ENCODE measurements at places on chromosomes 5 and 9.

GRCh38 chr5:142831009-142831383, 60.8 kb downstream of the ARHGAP26 start:
- no peak for DNase-seq

GRCh38 chr5:123474228-123474627, 37.7 kb upstream of the CSNK1G3 start:
- DNase-seq = no peak

GRCh38 chr5:74919487-74919886, 53.3 kb upstream of the FAM169A start:
- peak; percentile 74 for DNase-seq

DNA sequence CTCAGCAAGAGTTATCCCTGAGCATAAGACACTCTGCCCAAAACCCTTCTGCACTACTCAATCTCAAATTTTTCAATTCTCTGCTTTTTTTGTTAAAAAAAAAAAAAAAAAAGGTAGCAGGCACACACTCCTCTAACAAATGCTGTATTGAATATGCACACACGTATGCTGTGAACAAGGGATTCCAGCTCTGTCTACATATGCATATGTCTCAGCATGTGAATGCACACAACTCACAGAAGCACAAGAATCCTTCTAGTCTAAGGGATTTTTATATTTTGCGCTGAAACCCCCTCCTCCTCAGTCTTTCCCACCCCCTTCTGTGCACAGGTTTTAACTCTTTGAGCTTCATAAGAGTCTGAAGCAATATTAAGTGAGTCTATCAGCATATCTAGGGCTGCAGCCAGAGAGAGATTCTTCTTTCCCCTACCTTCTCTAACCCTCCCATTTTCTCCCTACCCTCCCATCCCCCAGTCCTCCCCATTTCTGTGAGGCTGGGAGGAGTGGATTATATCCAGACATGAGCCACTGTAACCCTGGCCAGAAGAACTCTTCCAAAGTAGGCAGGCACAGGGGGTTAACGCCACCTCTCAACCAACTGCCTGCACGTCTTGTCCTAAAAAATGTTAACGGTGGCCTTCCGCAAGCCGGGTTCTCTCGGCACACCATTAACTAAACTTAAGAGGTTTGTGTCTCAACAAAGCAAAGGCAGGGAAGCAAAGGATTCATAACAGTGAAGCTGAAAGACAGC, 1.0 kb downstream of the GABRB2 start:
- DNase-seq = no peak

- no peak for DNase-seq
Observed at GRCh38 chr9:88166660-88167059, 28.4 kb upstream of the SPATA31C2 start.

DNA sequence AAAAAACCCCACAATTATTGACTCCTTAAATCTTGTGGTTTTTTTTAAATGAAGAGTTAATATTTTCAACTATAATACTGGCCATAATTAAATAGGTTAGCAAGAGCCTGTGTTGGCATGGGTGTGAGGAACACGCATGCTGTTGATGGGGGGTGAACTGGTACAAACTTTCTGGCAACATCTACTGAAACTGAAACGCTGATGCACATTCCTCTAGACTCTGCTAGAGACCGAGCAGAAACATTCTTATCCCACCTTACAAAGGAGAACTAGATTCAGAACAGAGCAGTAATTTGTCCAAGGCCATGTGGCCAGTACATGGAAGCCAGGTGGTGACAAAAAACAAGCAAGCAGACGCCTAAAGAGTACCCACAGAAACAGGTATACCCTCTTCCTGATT, 2.4 kb downstream of the BICD2 start:
- DNase-seq = no peak

DNA sequence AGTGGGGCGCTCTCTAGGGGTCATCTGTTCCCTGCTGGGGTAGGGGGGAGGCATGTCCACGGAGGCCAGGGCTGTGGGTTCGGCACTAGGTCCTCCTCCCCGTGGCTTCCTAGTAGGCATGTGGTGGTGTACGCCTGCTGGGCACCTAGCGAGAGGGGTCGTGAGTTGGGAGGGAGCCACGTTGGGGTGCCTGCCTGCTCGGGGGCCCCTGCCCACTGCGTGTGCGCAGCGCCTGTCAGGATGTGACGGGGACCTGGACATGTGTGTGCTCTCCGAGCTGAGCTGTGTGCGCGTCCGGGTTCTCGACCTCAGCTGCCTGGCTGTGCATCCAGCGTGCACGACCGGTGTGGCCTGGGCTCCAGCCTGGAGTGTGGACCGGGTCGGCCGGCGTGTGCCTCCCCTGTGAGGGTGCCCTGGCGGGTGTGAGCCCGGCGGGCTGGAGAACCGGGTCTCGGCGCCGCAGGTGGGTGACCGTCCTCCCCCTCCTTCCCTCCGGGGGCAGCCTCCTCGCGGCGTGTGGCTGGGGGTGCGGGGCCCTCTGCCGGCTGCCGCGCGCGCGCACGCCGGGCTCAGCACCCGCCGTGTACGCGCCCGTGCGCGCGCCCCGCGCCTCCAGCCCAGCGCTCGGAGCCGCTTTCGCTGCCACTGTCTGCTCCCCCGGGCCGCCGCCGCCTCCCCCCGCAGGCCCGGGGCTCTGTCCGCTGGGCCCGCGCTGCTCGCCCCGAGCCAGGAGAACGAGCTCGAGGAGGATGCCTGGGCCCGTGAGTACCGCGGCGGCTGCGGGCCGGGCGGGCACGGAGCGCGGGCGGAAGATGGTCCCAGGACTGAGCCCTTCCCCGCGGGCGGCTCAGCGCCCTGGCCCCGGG, at the start of gene PRR7:
Gene PRR7, plus strand, starts transcription at position 615 of the 866 bp plus-strand sequence. CDS start 8,254 bp downstream, outside the sequence.
- DNase-seq = peak; percentile 66

- no peak for DNase-seq
Observed at GRCh38 chr5:153490118-153491037, at the start of gene GRIA1. GRIA1 (plus strand) TSS chr5:153490670.

DNA sequence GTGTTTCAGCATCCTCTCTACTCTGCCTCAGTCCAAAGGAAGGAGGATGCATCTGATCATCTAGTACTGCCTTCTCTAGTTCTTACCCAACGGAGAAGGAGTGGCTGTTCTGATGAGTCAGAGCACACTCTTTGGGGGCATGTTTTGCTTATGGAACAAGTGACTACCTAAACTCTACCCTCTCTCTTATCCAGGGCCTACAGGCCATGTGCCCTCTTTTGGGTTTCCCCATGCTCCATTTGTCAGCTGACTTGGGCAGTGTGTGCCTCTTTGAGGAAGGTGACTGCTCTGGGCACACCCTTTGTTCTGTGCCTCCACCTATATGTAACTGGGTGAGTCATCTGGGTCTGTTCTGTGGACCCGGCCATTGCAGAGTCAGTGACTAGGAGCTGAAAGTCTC, 89.6 kb upstream of the BNC2 start:
- DNase-seq = no peak

DNA sequence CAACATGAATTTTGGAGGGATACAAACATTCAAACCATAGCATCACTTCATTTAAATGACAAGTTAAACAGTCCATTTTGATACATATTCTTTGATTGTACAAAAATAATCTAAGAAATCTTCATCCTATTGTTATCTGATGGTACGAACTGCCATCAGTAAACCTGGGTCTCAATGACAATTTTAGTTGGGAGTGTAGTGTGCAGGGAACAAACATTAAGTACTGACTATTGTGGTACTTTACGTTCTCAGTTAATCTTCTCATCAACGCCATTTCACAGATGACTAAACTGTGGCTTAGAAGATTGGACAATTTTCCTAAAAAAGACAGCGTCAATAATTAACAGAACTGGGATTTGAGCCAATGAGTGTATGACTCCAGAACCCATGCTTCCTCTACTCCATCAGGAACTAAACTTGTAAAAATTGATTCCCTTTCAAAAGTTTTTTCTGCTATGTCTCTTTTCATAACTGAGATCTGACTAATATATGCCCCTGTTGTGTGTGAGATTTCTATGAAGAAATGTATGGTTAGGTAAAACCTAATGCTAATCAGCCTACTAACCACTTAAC, 21.1 kb downstream of the TNPO1 start:
- DNase-seq = no peak

DNA sequence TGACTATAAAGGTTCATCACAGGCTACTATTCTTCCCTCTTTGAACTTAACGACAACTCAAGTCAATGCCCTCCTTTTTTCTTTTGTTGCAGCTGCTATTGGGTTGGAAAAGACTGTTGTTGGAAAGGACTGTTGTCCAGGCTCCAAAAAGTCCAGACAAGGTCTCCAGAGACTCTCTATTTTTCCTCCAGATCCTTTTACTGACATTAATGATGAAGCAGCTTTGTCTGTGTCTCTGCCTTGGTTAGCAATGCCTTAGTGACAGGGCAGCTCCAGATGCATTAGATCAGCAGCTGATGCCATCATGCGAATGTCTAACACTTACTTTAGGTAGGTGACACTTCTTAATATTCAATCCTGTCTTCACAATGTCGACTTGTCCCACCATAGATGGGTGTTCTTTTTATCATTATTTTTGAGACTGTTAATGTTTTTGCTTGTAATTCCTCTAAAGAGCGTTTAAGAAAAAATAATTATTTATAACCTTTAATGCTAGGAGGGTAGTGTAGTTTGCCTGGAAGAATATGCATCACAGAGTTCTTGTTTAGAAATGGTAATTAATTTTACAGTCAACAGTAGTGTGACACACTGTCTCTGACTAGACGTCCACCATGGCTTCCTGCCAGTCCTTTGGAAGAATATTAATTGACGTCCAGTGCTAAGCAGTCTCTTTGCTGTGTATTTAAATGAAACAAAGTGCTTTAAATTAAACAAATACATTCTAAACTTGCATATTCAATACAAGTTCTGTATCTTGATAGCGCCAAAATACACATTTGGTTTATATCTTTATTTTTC, 492.2 kb downstream of the NR2F1-AS1 start:
- no peak for DNase-seq

DNA sequence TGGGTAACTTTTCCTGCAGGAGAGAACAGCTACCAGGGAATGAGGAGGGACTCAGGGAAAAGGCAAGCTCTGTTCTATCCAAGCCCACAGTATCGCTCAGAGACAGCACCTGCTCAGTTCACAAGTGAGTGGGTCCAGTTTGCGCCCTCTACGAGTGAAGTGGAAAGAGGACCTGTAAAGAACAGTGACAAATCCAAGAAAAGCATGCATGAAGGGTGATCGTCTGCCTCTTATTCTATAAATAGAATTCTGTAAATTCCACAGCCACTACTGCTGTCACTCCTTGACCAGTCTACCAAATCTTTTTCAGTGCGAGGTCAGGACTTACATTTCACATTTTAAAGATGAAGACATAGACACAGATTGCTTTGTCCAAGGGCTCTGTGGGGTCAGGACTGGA, 117.5 kb downstream of the ENTREP1 start:
- no peak for DNase-seq

DNA sequence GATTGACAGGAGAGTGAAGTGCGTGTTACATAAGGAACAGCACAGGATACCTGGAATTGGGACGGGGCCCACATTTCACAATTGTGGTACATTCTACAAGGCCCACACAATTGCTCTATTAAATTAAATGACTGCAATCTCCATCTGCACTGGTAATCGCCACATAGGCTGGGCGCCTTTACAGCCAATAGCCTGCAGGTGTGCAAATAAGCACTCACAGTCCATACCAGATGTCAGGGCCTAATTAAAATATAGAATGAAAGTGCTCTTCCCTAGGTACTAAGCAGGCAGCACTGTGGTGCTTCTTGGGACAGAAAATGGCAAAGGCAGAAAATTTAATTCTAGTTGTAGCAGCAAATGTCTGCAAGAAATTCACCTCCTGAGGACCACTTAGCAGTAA, 82.7 kb downstream of the ATP10B start:
- DNase-seq = no peak

Measured in hematopoietic multipotent progenitor cell (in vitro differentiated cells).